Sigmoid colon (tissue), 7 donors: ENCODE measurements at places on chromosomes 7 and 10.

DNA sequence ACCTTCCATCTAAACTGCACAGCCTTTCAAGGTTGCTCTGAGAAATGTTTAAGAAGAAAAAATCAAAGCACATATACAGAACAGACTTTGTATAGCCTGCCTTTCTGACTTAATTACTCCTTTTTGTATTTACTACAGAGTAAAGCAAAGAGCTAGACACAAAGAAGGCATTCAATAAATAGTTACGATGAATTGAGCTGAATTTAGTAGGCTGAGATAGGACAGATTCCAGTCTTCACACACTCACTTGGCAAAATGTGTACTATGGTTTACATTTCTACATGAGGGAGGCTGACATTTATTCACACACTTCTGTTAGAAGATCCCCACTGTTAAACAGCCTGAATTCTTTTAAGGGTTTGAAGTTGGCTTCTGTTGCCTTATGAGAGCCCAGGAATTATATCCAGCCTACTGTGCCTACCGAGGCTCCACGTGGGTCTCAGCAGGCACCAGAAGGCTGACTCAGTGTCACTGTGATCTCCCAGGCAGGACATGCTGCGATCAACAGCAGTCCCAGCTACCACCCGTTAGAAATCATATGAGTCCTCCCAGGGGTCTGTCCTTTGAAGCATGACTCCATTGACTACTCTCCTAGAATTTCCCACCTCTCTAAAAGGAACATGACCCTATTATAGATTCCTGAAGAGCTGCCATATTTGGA lies 24.5 kb upstream of the SLC25A13 start:
- DNase-seq = no peak

DNA sequence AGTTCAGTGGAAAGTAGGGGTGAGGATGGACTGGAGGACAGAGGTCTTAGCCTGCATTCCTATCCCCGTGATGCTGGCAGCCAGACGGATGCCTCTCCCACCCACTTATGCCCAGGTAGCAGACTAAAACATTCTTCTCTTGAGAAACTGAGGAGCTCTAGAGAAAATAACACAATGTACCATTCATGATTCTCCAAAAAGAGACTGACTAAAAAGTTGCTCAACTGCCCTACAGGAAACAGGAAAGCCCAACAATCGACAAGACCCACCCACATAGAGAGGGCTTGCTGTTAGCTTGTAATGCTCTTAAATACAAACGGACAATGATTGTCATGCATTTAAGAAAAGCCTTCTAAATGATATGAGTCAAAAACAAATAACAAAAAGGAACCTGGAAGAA lies 33.2 kb upstream of the PDE1C start:
- no peak for DNase-seq

- no peak for DNase-seq
Measured at GRCh38 chr10:99799613-99800012, 17.2 kb downstream of the ABCC2 start.

DNA sequence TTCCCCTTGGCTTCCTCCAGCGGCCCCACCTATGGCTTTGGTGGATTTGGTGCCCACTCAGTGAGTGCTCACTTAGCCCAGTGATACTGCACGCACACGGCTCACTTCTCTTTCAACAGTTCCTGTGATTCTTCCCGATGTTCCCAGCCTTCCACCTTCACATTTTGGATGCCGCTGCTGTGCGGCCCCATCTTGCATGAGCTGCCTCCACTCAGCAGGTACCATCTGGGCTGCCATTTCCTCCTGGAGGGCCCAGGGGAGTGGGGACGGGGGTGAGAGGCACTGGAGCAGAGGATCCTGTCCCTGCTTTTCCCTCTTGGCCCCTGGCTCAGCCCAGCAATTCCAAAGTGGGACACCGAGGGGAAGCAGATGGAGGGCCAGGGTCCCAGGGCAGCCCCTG lies 323.3 kb upstream of the ZNF32 start:
- DNase-seq = no peak

GRCh38 chr10:57628592-57629284 lies 639.0 kb downstream of the IPMK start:
- no peak for DNase-seq

- DNase-seq = no peak
Measured at GRCh38 chr7:101442426-101443070, 79.9 kb downstream of the COL26A1 start.
